Esophagus mucosa (tissue), 1 donor: ENCODE measurements at places on chromosomes 12 and 14.

DNA sequence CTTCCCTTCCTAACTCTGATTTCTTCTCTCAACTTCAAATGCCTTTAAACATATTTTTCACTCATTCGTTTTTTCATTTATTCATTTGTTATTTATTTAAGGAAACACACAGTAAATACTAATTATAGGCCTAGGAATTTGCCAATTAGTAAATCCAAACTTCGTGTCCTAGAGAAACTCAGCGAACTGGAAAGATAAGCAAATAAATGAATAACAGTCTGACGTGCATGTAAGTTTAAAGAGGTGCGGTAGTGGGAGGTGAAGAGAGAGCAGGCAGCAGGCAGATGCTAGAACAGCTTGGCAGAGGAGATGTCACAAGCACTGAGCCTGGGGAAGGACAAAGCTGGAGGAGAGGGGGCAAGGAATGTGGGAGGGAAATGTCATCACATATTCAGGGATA, 228.2 kb downstream of the DPY19L2 start:
- no peak for ATAC-seq

DNA sequence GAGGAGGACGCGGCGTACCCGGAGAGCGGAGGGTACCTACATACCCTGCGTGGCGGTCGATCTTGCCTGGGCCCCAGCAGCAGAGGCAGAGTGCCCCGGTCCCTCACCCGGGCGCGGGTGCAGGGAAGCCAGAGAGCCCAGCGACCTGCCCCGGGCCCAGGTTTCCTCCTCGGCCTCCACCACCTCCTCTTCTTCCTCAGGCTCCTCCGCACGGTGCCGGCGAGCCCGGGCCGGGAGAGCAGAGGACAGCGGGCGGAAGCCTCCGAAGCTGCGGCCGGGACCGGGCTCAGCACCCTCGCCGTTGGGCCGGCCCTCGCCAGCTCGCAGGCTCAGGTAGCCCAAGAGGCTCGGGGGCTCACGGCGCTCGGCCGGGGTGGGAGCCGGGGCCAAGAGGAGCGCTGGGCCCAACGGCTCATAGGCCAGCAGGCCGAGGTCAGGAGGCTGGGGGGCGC, 6.6 kb downstream of the ZNF219 start:
- no peak for ATAC-seq

- no peak for ATAC-seq
Measured at GRCh38 chr12:132351751-132352495, 22.5 kb upstream of the GALNT9 start.

GRCh38 chr12:132771126-132771838, 9.7 kb upstream of the ANKLE2 start:
- ATAC-seq: peak; percentile 12

GRCh38 chr14:23078692-23079116, 16.2 kb downstream of the ACIN1 start:
- ATAC-seq: peak; percentile 97

DNA sequence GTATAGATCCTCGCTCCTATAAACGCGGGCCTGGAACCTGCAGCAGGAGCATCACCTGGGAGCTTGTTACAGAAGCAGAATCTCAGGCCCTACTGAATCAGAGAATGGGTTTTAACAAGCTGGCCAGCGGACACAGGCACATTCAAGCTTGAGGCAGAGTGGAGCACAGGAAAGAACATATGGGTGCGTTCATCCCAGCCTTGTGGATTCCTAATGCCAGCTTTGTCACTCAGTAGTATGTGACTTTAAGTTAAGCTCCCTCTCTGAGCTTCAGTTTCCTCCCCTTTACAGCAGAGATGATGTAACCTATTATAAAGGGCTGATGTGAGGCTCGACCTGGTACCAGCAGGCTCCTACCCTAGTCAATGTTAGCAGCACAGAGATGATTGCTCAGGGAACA, 204.9 kb downstream of the ZFP36L1 start:
- peak; percentile 47 for ATAC-seq

- no peak for ATAC-seq
Measured at GRCh38 chr14:89856871-89857345, 97.6 kb downstream of the EFCAB11 start.
